Immature natural killer cell (primary cell): ENCODE measurements at places on chromosomes 4 and X.
A peak's percentile ranks its signal among the peaks of the same experiment; 100 is the strongest.

DNA sequence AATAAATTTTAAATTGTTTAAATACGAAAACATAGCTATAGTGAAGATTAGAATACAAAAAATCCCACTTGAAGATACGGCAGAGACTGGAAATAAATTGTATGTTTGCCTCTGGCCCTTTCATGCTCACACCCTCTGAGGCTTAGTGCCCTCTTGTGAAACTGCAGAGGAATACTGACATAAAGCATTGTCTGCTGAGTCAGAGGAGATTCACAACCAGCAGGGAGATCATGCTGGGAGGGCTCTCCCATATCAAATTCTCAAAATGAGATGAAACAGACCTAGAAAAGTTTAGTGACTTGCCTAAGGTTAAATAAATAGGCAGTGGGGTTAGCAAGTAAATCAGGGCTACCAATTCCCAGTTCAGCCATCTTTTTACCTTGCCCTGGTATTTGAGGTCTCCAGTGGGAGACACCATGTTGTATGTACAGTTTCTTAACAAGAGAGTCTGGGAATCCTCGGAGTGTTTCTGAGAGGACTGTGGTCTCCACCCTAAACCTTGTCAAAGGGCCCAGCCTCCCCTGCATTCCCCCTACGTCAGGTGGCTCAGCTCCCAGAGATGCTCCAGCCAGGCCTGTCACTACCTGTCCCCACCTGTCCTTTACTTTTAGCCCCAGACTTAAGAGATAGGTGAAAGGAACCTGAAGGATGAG lies 581.4 kb upstream of the DIPK2B start:
- peak; percentile 28 for DNase-seq
- peaks cover 3% of the 10 kb centered on the region for H3K27me3 ChIP-seq
- H3K4me3 ChIP-seq = no peak overlapping the region
- H3K36me3 ChIP-seq = no peaks in the 10 kb centered on the region

- DNase-seq = peak; percentile 58
- peaks cover 2% of the 10 kb centered on the region for H3K27me3 ChIP-seq
- H3K36me3 ChIP-seq = no peaks in the 10 kb centered on the region
- no peak overlapping the region for H3K27ac ChIP-seq
- peak overlapping the region; percentile 83 for H3K4me3 ChIP-seq
Measured at GRCh38 chrX:103404231-103405008, 28.1 kb downstream of the BEX3 start.

DNA sequence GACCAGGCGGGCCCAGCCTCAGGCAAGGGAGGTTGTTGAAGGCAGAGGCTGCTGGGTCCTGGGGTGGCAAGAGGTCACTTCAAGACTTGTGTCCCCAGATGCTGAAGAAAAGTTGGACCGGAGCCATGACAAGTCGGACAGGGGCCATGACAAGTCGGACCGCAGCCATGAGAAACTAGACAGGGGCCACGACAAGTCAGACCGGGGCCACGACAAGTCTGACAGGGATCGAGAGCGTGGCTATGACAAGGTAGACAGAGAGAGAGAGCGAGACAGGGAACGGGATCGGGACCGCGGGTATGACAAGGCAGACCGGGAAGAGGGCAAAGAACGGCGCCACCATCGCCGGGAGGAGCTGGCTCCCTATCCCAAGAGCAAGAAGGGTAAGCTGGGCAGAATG lies 4.4 kb downstream of the PQBP1 start:
- peaks cover 12% of the 10 kb centered on the region for H3K4me1 ChIP-seq
- H3K4me3 ChIP-seq = no peak overlapping the region
- DNase-seq = no peak
- H3K27me3 ChIP-seq = peaks cover 8% of the 10 kb centered on the region
- H3K27ac ChIP-seq = no peak overlapping the region

- H3K27ac ChIP-seq = no peak overlapping the region
- no peaks in the 10 kb centered on the region for H3K36me3 ChIP-seq
- peak; percentile 31 for DNase-seq
- H3K27me3 ChIP-seq = peaks cover 2% of the 10 kb centered on the region
- H3K4me3 ChIP-seq = no peak overlapping the region
Measured at GRCh38 chr4:77385124-77385969, 220.3 kb upstream of the CXCL13 start.

DNA sequence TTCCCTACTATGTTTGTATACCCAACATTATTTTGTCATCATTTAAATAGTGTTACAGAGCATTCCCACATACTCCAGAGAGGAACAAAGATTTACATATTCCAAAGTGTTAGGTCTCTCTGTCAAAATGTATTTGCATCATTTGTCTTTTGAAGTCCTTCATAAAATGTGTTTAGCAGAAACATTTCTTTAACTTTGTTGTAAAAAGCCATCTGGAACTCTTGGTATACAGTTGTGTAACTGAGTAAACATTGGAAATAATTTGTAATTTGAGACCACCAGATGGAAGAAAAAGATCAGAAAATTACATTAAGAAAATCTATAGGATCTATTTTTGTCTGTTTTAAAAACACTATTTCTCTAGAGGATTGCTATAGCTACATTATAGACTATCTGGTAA lies 56.6 kb upstream of the ALB start:
- no peaks in the 10 kb centered on the region for H3K36me3 ChIP-seq
- H3K4me1 ChIP-seq = no peaks in the 10 kb centered on the region
- no peaks in the 10 kb centered on the region for H3K27me3 ChIP-seq
- no peak overlapping the region for H3K4me3 ChIP-seq
- no peak for DNase-seq

GRCh38 chr4:89100853-89101252 lies 10.5 kb upstream of the TIGD2 start:
- H3K27me3 ChIP-seq = peaks cover 1% of the 10 kb centered on the region
- H3K4me1 ChIP-seq = no peaks in the 10 kb centered on the region
- no peaks in the 10 kb centered on the region for H3K36me3 ChIP-seq

DNA sequence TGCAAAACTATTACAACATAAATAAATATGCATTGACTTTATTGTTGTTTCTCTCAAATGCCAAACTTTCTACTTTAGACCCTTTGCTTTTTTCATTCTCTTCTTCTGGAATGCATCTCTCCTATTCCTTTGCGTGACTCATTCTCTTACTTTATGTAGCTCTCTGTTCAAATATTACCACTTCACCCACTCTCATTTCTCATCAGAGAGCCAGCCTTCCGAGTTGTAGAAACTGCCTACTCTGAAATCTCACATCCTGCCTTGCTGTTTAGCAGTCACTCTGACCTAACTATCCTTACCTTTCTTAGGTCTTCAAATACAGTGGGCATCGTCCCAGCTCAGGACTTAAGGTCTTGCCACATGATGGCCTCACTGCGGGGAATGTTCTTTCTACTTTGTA lies 143.5 kb downstream of the GALNTL6 start:
- no peak overlapping the region for H3K27ac ChIP-seq
- no peak for DNase-seq
- no peaks in the 10 kb centered on the region for H3K36me3 ChIP-seq
- no peaks in the 10 kb centered on the region for H3K4me1 ChIP-seq
- H3K27me3 ChIP-seq = no peaks in the 10 kb centered on the region

DNA sequence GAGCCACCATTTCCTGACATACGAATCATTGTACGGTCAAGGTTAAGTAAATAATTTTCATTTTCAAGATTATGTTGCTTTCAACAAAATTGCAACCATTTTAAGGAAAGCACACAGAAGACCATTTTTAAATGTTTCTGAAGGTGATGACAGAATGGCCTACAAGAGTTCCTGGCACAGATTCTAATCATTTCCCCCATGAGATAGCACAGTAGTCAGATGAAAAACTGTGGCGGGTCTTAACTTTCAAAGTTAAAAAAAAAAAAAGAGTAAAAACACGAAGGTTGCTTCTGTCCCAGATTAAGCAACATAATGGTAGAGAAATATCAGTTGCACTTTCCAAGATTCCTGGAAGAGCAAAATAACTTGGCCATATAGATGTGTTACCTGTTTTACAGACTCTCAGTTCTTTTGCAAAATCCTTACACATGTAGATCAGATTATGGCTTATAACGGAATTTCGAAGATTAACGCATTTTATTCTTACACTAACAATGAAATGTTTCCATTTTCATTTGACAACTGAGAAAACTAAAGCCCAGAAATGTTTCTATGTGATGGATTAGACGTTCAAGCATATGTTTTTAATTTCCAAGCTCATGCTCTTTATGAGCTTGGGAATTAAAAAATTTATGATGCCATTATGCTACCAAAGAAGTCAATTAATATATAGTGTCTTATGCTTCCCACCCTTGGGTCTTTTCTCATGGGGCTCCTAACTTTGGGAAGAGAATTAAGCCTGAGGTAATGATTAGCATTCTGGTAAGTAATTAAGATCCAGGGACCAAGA lies 335.1 kb upstream of the CLNK start:
- H3K27me3 ChIP-seq = no peaks in the 10 kb centered on the region
- no peak overlapping the region for H3K4me3 ChIP-seq
- no peaks in the 10 kb centered on the region for H3K4me1 ChIP-seq
- no peak for DNase-seq

GRCh38 chr4:57162499-57163019 lies 52.4 kb upstream of the IGFBP7 start:
- peaks cover 10% of the 10 kb centered on the region for H3K27me3 ChIP-seq
- DNase-seq = no peak
- H3K36me3 ChIP-seq = peaks cover 7% of the 10 kb centered on the region
- no peak overlapping the region for H3K4me3 ChIP-seq
- peaks cover 53% of the 10 kb centered on the region for H3K4me1 ChIP-seq

- H3K36me3 ChIP-seq = no peaks in the 10 kb centered on the region
- peak; percentile 40 for DNase-seq
- H3K4me1 ChIP-seq = peaks cover 7% of the 10 kb centered on the region
- H3K27ac ChIP-seq = no peak overlapping the region
Measured at GRCh38 chr4:100539706-100540105, 21.9 kb upstream of the EMCN start.

GRCh38 chrX:71534773-71535544 lies 2.1 kb downstream of the OGT start:
- no peaks in the 10 kb centered on the region for H3K36me3 ChIP-seq
- DNase-seq = no peak
- H3K4me1 ChIP-seq = peaks cover 62% of the 10 kb centered on the region
- H3K27ac ChIP-seq = peak overlapping the region; percentile 97
- peak overlapping the region; percentile 97 for H3K4me3 ChIP-seq

- no peak overlapping the region for H3K27ac ChIP-seq
- DNase-seq = no peak
- no peaks in the 10 kb centered on the region for H3K27me3 ChIP-seq
- no peaks in the 10 kb centered on the region for H3K36me3 ChIP-seq
- H3K4me1 ChIP-seq = no peaks in the 10 kb centered on the region
- no peak overlapping the region for H3K4me3 ChIP-seq
Measured at GRCh38 chrX:39253551-39253950, 452.3 kb downstream of the MID1IP1 start.

DNA sequence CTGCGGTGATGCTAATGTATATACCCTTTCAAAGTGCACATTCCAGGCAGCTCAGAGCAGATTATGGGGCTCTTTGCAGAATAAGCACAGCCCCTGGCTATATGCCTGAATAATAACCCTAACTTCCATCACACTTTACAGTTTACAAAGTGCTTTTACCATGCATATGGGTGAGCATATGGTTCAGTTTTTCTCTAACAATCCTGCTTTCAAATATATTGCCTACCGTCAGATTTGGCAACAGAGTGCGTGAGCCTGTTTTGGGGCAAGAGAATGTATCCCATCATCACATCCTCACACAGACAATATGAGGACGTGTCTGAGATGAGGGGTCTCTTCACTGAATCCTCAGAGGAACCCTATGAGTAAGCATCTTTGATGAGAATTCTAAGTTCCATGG lies 162.8 kb upstream of the VCX start:
- DNase-seq = no peak
- no peaks in the 10 kb centered on the region for H3K36me3 ChIP-seq
- H3K27me3 ChIP-seq = peaks cover 4% of the 10 kb centered on the region
- no peak overlapping the region for H3K4me3 ChIP-seq
- H3K4me1 ChIP-seq = no peaks in the 10 kb centered on the region

- H3K4me3 ChIP-seq = no peak overlapping the region
- no peak for DNase-seq
- no peak overlapping the region for H3K27ac ChIP-seq
- peaks cover 3% of the 10 kb centered on the region for H3K36me3 ChIP-seq
Measured at GRCh38 chr4:85302193-85302736, 172.7 kb upstream of the ARHGAP24 start.

GRCh38 chr4:105859233-105859632 lies 36.0 kb upstream of the NPNT start:
- no peak overlapping the region for H3K4me3 ChIP-seq
- H3K27me3 ChIP-seq = no peaks in the 10 kb centered on the region
- DNase-seq = no peak
- H3K4me1 ChIP-seq = no peaks in the 10 kb centered on the region
- no peak overlapping the region for H3K27ac ChIP-seq
- peaks cover 7% of the 10 kb centered on the region for H3K36me3 ChIP-seq

DNA sequence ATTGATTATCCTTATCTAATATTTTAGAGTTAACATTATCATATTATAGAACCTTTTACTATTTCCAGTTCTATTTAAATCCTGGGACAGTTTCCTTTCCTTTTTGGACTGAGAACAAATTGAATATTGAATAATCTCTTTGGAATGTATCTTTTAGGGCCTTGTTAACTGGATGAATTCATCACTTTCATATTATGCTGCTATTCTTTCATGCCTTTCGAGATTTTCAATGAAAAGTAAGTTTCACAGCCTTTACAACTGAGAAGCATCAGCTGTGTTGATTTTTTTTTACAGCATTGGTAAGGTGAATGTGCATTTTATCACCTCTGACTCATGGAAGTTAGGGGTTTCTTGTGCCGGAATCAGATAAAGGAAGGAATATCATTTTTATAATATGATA lies 39.6 kb downstream of the PDLIM5 start:
- no peak overlapping the region for H3K27ac ChIP-seq
- no peak for DNase-seq
- no peaks in the 10 kb centered on the region for H3K36me3 ChIP-seq
- no peaks in the 10 kb centered on the region for H3K4me1 ChIP-seq

GRCh38 chr4:155666344-155667221 lies at the start of gene GUCY1A1:
Gene GUCY1A1 (plus strand): TSS chr4:155666848. CDS start chr4:155696868, 30,020 bp downstream.
- H3K27ac ChIP-seq = peak within 1 kb of the TSS; percentile 98
- H3K36me3 ChIP-seq = no peaks in the 10 kb centered on the region
- H3K27me3 ChIP-seq = no peaks in the 10 kb centered on the region
- H3K4me1 ChIP-seq = peaks cover 37% of the 10 kb centered on the region
- H3K4me3 ChIP-seq = peak within 1 kb of the TSS; percentile 95

GRCh38 chrX:39577985-39578869 lies 519.5 kb downstream of the BCOR start:
- DNase-seq = no peak
- H3K27me3 ChIP-seq = no peaks in the 10 kb centered on the region
- H3K27ac ChIP-seq = no peak overlapping the region
- no peaks in the 10 kb centered on the region for H3K36me3 ChIP-seq
- H3K4me1 ChIP-seq = no peaks in the 10 kb centered on the region

- no peak overlapping the region for H3K4me3 ChIP-seq
- H3K27me3 ChIP-seq = no peaks in the 10 kb centered on the region
- H3K4me1 ChIP-seq = no peaks in the 10 kb centered on the region
- no peaks in the 10 kb centered on the region for H3K36me3 ChIP-seq
- no peak overlapping the region for H3K27ac ChIP-seq
Measured at GRCh38 chrX:128436397-128437103, 384.3 kb upstream of the ACTRT1 start.

GRCh38 chrX:130393451-130394074 lies 8.1 kb upstream of the GPR119 start:
- no peak overlapping the region for H3K4me3 ChIP-seq
- H3K36me3 ChIP-seq = no peaks in the 10 kb centered on the region
- no peak for DNase-seq
- peaks cover 7% of the 10 kb centered on the region for H3K27me3 ChIP-seq
- H3K4me1 ChIP-seq = no peaks in the 10 kb centered on the region

- no peak overlapping the region for H3K4me3 ChIP-seq
- no peak overlapping the region for H3K27ac ChIP-seq
- peaks cover 7% of the 10 kb centered on the region for H3K4me1 ChIP-seq
Measured at GRCh38 chr4:8731364-8731763, 138.8 kb downstream of the CPZ start.

- H3K27ac ChIP-seq = no peak overlapping the region
- no peaks in the 10 kb centered on the region for H3K4me1 ChIP-seq
- DNase-seq = no peak
Measured at GRCh38 chr4:142551517-142552305, 294.4 kb downstream of the INPP4B start.
